ENCODE measurements at places on chromosomes 4 and X.
A peak's percentile ranks its signal among the peaks of the same experiment; 100 is the strongest.

- DNase-seq = no peak
Measured at GRCh38 chr4:89324671-89325070, 17.1 kb upstream of the GPRIN3 start.

DNA sequence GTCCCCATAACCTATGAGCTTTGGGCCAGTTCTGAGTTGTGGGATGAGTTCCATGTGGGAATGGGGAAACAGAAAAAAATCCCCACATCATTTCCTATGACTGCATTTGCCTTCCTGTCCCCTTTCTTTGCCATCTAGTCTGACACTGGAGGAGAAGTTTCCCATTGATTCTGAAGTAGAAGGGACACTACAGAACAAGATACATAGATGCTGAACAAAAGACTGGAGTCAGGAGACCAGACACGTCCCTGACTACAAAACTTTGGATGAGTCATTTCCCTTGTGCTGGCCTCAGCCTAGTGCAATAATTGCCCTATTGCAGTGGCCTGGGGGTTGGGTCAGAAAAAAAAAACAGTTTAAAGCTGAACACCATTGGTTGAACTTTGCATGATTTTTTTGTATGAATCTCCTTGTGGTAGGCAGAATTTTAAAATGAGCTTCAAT is 22.1 kb downstream of the BEX3 start:
- no peak for DNase-seq

DNA sequence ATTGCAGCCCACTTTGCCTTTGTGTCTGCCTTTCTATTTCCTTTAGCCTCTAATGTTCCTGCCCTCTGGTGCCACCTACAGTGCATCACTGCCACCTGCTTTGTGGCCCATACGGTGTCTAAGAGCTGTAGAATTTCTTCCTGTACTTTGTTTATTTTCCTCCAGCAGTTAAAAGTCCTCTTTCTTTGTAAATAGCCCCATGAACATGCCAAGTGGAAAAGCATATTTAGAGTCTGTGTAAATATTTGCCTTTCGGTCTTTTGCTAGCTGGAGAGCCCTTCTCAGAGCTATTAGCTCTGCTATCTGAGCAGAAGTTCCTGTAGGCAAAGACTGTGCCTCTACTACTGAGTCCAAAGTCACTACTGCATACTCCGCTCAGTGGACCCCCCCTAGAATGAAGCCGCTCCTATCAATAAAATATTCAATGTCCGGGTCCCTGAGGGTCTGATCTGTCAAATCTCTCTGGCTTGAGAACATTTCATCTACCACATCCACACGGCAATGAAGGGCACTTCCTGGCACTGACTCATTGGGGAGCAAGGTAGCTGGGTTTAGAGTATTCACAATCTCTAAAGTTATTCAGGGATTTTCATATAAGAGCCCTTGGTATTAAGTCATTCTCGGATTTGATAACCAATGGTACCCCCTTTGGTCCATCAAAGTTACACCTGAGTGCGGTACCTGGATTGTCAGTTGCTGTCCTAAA is 36.3 kb downstream of the SULT1E1 start:
- peak; percentile 44 for DNase-seq

DNA sequence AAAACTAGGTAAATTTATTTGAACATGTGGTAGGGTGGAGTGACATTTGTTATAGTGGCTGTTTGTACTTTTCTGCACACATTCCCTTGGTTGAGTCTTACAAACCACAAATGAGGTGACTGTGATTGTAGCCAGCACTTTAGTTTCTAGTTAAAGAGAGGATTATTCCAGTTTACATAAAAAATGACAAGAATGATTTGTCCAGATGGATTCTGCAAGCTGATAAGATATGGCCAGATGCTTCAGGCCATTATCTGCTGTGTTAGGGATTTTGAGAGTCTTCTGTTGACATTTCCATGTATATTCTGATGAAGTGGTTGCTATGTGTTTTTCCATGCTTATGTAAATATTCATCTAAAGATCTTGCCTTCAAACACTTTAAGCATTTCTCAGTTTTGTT is 31.0 kb upstream of the PDE5A start:
- no peak for DNase-seq

GRCh38 chr4:20418861-20419451 is 167.3 kb downstream of the SLIT2 start:
- DNase-seq = peak; percentile 50

DNA sequence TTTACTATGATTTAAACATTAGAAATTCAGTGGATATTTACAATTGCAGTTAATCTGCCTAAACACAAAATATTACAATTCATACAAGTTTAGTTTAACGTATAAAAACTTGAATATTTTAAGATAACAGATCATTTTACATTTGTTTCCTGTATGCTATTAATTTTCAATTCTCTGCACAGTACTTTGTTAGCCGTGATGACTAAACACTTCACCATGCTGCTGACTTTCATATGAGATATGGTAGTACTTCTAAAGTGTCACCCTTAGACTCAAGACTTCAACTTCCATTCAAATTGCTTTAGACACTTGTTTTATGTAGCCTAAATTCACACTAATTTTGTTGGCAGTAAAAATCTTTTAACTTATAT is 1646.4 kb upstream of the ADGRL3 start:
- no peak for DNase-seq

DNA sequence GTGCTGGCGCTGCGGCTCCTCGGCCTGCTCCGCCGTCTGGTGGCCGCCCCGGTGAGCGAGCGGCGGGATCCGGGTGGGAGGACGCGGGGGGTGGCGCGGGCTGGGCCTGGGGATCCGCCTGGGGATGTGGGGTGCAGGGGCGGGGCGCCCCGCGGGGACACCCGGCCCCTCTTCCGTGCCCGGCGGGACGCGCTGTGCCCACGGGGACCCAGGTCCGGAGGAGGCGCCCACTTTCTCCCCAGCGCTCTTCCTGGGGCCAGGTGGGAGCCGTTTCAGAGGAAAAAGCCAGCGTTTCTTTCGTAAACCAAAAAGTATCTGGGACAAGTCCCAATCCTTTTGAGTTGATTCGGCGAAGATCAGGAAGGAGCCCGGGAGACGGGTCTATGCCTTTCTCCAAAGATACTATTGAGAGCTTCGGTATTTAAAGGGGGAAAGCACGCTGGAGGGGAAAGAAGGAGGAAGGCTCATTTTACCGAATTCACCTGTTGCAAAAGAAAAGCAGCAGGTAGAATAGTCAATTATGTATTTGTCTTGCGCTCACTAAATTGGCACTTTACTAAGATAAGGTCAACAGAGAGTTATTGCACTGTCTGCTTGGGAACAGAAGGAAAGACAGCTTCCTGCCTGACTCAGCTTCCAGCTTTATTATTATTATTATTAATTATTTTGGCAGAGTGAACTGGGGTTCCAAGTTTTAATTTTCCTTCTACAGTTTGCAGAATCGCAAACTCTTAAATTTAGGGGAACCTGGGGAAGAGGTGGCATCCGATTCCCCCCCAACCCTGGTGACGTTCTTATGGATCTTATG is 81.5 kb upstream of the CD99 start:
- DNase-seq = peak; percentile 3

DNA sequence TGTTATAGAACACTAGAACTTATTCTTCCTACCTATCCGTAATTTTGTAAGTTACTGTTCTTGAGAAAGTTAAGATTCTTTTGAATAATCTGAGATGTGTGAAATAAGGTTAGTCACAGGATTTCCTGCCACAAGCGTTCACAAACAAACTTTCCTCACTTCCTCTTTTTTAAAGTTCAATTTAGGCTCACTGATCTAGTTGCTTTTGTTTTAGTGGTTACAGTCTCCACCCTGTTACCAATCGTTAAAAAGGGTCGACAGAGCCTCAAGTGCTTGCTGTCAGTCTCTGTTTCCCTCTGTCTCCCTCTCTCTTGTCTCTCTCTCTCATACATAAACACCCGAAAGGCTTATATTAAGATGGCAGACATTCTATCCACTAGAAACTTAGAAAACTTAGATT is 35.9 kb upstream of the STK26 start:
- peak; percentile 63 for DNase-seq

GRCh38 chrX:56783450-56783831 is 54.4 kb downstream of the NBDY start:
- DNase-seq = no peak

GRCh38 chrX:10636851-10637250 is 16.5 kb upstream of the MID1 start:
- no peak for DNase-seq

GRCh38 chr4:53361451-53361850 is 4.4 kb downstream of the SCFD2 start:
- DNase-seq = no peak

DNA sequence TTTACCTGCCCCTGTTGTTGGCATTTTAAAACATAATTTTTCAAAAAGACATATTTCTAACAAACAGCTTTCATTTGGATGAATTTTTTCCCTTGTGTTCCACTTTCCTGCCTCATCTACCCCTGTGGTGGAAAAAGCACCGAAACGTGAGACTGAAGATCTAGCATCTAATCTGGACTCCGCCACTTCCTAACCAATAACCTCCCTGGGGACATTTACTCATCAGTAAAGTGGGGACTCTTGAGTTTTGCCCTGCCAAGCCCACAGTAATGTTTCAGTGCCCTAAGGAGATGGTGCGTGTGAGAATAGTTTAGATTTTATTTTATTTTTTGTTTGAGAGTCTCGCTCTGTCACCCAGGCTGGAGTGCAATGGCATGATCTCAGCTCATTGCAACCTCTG is 56.7 kb downstream of the ADGRG2 start:
- no peak for DNase-seq

DNA sequence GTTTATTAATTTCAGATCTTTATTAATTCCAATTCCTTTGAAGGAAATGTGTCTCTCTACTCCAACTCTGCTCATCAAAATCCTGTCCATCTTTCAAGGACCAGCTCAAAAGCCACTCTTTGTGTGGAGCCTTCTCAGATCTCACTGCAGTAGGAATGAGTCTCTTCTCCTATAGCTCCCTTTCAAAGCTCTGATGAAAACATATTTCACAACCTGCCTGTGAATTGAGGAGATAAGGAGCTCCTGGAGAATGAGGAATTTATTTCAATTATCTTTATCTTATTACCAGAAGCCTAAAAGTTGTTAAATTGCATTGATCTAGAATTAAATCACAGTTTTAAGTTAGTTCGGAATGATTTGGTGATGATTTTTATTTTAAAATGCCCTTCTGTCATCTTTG is 92.6 kb upstream of the TRPC3 start:
- DNase-seq = no peak

DNA sequence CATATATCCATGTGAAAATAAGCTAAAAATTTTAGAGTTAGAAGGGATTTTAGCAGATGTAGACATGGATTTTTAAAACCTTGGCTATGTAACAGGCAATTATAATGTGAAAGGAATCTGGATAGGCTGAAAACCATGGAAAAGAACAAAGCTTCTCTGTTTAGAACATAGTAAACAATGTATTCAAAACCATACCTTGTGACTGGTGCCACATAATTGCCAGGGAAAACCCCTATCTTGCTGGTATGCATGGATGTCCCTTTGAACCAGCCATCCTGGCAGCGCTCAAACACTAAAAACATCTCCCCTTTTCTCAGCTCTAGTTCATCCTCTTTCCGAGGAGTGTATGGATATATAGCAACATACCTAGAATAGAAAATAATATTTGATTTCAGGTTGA is 110.6 kb upstream of the CBR4 start:
- DNase-seq = no peak

GRCh38 chr4:123788577-123788976 is 392.0 kb downstream of the SPRY1 start:
- DNase-seq = no peak

DNA sequence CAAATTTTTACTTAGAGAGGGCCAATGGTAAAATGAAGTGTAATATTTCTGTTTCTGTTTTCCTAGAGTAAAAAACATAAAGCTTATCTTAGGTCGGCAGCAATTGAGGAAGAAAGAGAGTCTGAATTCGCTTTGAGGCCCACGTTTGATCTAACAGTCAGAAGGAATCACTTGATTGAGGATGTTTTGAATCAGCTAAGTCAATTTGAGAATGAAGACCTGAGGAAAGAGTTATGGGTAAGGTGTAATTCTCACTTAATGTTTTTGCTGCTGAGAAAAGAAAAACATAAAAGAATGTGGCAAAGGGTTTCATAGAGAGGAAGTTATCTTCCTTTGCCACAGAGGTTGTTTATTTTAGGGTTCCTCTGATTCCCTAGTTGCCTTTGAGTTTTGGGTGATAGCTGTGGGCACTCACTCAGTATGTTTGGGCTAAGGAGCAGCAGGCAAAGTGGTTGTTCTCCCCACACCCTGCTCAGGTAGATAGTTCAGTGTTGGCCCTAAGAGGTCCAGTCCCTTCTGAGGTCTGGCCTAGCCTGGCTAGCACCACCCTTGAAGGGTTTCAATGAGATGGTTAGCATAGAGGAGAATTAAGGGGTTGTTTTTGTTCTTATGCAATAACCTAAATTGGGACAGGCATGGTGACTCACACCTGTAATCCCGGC is 32.3 kb downstream of the HERC5 start:
- DNase-seq = no peak

- DNase-seq = no peak
Measured at GRCh38 chrX:40009462-40009851, 88.3 kb downstream of the BCOR start.

DNA sequence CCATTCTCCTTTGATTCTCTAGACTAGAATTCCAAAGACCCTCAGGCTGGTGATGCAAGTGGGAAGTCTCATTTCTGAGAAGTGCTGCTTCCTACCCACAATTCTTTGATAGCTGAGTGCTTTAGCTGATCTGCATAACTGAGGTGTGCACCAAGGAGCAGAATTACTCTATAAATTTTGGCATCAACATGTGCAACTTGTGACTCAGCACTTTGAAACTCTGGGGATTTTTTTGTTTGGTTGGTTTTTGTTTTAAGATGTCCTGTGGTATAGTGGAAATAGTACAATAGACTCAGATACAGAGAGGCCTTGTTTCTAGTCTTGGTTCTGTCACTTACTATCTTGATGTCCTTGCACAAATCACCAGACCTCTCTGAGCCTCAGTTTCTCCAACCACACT is 148.4 kb downstream of the AR start:
- DNase-seq = no peak

DNA sequence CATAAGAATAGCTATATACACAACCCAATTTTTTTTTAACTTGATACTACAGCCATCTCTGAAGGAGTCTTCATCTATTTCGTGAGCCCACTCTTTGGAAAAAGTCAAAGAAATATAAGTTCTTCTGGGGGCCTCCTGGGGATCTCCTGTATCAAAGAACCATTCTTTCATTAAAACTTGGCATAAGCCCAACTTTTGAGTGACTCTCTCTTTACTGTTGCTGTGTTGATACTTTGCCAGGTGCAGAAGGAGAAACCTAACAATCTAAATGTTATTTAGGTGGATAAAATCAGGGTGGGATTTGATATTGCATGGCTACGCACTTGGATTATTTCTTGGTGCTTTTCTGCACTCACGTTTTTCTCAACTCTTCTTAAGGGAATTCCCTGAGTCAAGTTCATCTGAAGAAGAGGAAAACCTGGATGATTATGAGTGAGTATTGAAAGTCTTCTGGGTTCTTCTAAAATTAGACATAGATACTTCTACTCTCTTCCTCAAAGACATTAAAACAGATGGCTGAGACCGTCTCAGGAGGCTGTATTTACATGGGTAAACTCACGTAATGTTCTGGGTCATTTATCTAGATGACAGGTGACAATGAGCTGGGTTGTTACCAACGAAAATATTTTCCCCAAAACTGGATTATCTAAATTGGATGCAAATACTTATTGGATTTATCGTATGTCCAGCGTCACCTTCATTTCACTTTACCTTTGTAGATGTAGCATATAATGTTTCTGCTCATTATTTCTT is 25.2 kb downstream of the BMX start:
- no peak for DNase-seq
